ENCODE measurements at places on chromosomes 3 and 15.

GRCh38 chr3:50447290-50447840 lies 56.1 kb downstream of the CACNA2D2 start:
- no peak for DNase-seq

GRCh38 chr3:136067211-136067610 lies 101.7 kb downstream of the PPP2R3A start:
- no peak for DNase-seq

DNA sequence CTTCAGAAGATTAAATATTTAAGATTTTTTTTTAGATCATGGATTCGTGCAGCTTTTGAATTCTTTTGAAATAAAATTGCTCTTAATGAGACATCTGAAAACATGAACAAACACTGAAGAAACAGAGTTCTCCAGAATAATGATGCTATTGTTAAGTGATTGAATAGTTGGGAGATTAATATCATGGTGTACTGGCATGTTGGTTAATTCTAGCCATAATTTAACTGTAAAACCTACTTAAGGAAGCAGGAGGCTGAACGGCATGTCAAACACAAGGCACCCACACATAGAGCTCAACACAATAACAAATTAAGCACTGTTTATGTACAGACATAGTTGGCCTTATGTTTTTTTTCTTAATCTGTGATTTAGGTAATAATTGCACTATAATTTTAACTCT lies 185.6 kb downstream of the RBMS3 start:
- no peak for DNase-seq

DNA sequence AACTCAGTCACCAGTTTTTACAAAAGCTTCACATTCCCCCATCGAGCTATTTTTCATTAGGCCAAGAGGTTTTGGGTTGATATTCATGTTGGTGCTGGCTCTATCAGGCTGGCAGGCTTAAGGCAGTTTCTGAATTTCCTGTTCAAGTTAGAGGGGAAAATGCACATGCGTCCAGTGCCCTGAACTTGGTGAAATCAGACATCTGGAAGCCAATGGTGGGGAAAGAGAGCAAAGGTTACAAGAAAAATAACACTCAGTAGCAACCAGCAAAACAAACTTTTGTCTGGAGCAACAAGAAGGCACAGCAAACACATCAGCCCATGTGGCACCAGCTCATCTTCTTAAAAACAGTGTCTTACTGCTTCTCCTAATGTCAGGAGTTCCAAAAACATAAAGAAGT lies 155.6 kb upstream of the TSC22D2 start:
- DNase-seq: no peak

DNA sequence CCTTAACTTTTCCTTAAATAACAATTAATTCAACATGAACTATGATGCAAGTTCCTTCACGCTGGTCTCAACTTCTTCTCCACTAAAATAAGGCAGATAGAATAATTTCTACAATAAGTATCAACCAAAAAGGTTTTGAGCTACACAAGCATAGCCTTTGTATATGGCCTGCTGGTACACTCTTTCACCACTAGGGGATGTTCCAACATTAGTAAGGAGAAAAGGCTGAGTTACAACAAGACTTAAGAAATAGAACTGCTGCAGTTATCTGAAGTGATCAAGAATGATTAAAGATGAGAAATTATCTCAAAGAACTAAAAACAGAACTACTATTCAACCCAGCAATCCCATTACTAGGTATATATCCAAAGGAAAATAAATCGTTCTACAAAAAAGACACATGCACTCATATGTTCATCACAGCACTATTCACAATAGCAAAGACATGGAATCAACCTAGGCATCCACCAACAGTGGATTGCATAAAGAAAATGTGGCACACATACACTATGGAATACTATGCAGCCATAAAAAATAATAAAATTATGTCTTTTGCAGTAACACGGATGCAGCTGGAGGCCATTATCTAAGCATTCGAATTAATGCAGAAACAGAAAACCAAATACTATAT lies 14.4 kb downstream of the ATP13A3 start:
- peak; percentile 72 for DNase-seq

GRCh38 chr15:62075595-62076277 lies 9.0 kb downstream of the C2CD4A start:
- DNase-seq: peak; percentile 38

DNA sequence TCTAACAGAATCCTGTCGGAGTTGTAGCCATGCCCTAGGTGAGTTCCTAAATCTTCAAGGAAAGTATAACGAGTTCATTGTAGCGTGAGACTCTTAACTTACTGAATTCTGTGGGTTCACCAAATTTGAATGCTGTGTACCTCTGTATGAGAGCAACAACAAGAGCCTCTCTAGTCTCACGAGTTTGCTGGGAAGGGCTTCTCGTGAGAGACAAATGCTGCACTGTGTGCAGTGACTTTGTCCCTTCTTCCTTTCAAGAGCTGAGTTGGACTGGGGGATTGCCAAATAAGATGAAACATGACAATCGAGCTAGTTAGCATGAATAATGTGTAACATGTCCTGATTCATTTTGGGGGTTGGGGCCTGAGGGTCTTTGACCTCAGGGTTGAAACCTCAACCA lies 32.2 kb downstream of the KAT2B start:
- no peak for DNase-seq

DNA sequence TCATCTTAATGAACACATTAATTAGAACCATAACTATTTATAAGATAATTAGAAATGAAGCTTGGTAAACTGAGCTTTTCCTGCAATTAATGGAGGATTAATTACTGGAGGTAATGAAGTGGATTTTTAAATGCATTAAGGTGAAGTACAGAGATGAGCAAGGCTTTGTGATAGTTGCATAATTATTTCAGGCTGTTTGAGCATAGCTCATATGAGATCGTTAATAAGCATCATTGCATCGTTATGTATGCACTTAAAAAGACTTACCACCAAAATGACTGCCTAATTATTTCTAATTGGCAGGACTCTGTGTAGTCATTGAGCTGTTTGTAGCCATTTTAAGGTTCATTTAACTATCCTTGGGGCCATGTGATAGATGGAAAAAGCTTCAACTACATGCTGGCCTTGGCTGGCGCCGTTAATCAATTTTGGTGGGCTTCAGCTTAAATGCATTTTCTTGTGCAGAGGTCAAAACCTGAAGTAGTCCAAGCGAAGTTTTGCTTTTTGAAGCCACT lies 55.3 kb downstream of the RSRC1 start:
- no peak for DNase-seq

DNA sequence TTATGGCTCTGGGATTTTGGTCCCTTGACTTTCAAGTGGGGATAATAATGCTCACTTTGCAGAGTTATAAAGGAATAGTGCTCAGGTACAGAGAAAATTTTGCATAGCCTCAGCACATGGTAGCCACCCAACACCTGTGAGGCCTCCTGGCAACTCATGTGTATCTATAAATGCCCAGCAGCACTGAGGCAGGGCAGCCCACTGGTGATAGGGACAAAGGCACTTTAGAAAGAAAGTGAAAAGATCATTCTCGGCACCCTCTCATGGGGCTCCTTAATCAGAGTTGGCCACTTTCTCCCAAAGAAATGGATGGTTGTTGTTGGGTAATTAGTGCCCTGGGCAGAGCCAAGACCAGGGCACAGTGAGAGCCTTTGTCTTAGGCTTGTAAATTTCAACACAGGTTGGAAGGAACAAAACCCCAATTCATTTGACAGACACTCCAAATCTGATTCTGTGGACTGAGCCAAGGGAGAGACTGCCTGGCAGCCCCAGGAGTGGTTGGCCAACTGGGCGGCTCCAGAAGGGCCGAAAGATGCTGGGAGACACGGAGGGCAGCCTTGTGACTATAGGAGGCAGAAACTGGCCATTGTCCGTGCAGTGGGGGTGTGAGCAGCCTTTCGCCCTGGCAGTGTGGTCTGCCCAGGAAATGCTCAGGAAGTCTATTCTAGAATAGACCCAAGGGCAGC lies 213.2 kb upstream of the RGMA start:
- no peak for DNase-seq

- no peak for DNase-seq
Measured at GRCh38 chr3:193711523-193711963, 118.5 kb downstream of the OPA1 start.

DNA sequence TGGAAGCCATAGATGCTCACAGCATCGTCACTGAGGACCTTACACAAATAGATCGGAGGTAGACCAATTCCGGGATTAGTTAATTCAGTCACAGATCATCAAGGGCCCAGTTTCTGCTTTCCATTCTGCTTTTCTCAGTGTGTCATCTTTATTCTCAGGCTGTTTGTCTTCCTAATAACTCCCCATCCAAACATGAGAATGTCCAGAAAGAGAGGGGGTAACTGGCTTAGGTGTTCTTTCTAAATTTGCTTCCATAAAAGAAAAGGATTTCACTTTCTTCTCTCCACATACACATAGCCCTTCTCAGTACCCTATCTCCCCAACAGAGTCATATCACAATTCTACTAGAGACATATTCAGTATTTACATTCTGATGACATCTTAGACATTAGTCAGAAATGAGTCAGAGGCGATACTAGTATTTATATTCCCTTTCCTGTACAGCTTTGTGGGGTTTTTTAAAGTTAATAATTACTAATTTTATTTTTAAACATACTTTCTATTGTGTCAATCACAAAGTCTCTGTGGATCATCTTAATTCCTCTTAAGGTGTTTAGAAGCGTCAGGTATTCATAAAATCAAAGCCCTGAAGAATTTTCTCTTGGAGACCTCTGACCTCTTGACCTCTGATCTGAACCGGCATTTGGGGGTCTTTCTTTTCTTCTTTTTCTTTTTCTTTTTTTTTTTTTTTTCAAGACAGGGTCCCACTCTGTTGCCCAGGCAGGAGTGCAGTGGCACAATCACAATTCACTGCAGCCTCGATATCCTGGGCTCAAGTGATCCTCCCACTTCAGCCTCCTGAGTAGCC lies 24.3 kb upstream of the IL12A start:
- peak; percentile 45 for DNase-seq

DNA sequence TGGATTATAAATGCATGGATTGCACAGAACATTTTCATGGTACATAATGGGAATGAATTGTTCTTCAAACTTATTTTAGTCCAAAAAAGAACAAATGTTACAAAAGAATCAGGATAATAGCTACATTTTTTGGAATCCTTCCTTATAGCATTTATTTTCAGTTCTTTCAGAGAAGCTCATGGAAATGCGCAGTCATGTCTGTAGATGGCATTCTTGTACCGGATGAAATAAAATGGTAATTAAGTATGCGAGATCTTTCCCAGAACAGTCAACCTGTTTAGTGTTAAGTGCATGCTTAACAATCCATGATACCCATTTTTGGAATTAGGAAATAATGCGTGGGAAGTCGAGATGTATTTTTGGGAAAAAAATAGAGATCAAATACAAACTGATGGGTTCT lies 38.2 kb upstream of the GOLGA8B start:
- no peak for DNase-seq

GRCh38 chr3:132713977-132714727 lies 8.1 kb downstream of the NPHP3 start:
- no peak for DNase-seq

DNA sequence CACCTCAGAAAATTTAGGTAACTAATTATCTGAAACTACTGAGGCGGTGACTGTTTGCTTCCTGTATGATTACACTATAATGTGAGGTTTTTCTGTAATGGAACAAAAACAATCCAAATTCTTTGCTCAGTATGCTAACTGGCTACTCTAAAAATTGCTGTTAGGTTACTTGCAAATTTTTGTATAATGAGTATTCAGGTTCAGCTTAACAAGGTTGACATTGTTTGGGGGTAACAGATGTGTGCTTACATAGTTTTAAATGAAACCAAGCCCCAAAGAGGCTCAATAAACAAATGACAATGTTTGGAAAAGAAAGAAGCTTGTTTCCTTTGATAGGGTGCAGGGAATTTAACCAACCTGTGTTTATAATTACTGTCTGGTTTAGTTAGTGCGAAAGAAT lies 414.5 kb upstream of the MDFIC2 start:
- DNase-seq: peak; percentile 75

- no peak for DNase-seq
Measured at GRCh38 chr3:156761007-156761406, 65.1 kb upstream of the LEKR1 start.

DNA sequence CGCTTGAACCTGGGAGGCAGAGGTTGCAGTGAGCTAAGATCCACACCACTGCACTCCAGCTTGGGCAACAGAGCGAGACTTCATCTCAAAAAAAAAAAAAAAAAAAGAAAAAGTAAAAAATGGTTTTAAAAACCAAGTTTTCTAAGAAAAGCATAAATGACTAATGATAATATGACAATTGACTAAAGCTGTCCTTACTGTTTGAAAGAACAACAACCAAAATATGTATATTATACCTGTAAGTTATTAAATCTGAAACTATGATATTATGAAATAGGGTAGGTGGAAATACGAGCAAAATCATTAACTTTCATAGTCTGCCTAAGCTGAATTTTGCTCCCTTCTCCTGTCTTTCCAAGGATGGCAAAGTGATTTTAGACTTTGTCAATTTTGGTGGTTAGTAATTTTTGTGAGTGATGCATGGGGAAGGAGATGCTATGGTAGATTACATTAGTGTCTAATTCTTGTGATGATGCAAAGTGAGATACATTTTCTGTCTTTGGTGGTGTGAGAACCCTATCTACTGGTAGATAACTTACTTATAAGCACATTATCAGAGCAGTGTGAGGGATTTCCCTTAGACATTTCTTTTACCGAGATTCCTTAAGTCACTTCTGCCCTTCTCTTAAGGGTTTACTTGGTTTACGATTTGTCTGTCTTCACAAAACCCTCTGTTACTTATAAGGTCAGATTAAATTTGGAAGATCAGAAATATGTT lies 10.6 kb upstream of the CHD2 start:
- DNase-seq: no peak

DNA sequence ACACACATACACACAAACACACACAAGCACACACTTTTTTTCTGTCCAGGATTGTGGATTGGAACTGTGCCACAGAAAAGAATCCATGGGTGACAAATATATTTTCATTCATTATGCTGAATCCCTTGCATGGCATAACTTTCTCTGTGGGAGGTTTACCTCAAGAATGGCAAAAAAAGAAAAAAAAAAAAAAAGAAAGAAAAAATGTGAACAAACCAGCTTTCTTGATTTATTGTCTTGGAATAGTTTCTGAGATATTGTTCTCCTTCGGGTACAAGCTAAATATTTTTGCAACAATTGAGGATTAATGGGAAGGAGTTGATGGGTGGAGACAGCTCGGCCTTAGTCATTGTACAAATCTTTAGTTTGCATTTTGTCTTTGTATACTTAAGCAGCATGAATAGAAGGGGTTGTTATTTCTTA lies 153.1 kb downstream of the GMNC start:
- DNase-seq: no peak

GRCh38 chr15:48313216-48313615 lies 18.0 kb upstream of the DUT start:
- DNase-seq: no peak

- DNase-seq: no peak
Measured at GRCh38 chr15:24676431-24676830, 856 bp downstream of the NPAP1 start.
